Activated T-cell treated with anti-CD3 and anti-CD28 coated beads for 48 hours (primary cell): ENCODE measurements at places on chromosomes 6 and 20.
A peak's percentile ranks its signal among the peaks of the same experiment; 100 is the strongest.

GRCh38 chr20:48734104-48734749 is 93.6 kb downstream of the PREX1 start:
- no peak for DNase-seq

GRCh38 chr6:15796844-15797243 is 134.0 kb upstream of the DTNBP1 start:
- DNase-seq = no peak

GRCh38 chr6:115631028-115631427 is 429.7 kb downstream of the FRK start:
- DNase-seq = no peak

DNA sequence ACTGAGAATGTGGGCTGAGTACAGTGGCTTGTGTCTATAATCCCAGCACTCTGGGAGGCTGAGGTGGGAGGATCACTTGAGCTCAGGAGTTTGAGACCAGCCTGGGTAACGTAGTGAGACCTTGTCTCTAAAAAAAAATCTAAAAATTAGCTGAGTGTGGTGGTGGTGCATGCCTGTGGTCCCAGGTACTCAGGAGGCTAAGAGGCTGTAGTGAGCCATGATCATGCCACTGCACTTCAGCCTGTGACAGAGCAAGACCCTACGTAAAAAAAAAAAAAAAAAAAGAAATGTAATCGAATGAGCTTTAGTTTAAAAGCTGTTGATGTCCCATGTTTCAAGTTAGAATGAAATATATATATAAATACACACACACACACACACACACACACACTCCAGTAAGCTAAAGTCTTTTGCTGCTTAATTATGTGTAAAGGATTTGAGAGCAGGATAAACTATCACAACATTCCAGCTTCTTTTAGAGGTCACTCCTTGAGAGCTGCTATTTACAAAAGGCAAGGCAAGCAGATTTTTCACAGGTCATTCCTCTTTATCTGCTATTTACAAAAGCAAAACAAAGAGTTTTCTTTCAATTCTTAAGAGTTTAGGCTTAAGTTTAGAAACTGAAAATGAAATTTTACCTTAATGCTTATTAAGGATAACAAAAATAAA is 4.7 kb upstream of the MICAL1 start:
- DNase-seq = no peak

- DNase-seq = no peak
These were observed 80.8 kb downstream of the FOXA2 start for GRCh38 chr20:22503577-22503976.

DNA sequence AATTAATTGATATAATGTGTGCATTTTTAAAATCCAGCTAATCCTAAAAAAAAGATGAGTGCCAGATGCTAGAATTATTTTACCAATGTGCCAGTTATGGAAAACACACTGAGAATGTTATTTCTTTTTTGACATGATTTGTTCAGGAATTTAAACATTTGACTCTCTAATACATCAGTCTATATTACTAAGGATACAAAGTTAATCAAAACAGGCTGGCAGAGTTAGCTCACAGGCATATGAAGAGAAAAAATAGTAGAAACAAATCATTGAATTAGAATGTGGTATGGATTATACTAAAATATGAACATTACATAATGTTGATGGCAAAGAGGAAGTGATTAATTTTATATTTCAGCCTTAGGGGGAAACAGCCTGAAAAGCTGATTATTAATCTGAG is 368.3 kb upstream of the GJE1 start:
- DNase-seq = no peak

DNA sequence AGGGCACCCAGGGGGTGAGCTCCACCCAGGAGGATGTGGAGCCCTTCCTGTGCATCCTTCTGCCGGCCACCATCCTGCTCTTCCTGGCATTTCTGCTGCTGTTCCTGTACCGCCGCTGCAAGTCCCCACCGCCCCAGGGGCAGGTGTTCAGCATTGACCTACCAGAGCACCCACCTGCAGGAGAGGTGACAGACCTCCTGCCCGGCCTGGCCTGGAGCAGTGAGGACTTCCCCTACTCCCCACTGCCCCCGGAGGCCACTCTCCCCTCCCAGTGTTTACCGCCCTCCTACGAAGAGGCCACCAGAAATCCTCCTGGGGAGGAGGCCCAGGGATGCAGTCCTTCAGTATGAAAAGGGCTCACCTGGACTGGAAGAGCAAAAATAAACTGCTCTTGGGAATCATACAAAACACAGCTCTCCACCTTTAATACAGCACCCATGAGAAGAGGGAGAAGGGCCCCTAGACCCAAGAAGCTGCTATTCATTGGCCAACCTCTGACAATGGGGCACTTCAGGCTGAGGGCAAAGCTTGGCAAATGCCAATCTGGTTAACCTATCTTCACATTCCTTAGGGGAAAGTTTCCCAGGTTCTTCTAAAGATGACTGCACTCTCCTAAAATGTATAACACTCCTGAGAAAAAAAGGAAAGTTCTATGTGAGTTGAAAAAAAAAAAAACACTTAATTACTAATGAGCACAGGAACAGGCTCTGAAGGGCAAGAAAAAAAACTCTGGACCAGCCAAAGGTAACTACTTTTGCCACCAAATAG is 5.0 kb downstream of the SMIM28 start:
- DNase-seq = no peak

- no peak for DNase-seq
These were observed 302.3 kb downstream of the PLCB1 start for GRCh38 chr20:8434326-8434876.

GRCh38 chr6:108666656-108667260 is 106.0 kb downstream of the FOXO3 start:
- no peak for DNase-seq

DNA sequence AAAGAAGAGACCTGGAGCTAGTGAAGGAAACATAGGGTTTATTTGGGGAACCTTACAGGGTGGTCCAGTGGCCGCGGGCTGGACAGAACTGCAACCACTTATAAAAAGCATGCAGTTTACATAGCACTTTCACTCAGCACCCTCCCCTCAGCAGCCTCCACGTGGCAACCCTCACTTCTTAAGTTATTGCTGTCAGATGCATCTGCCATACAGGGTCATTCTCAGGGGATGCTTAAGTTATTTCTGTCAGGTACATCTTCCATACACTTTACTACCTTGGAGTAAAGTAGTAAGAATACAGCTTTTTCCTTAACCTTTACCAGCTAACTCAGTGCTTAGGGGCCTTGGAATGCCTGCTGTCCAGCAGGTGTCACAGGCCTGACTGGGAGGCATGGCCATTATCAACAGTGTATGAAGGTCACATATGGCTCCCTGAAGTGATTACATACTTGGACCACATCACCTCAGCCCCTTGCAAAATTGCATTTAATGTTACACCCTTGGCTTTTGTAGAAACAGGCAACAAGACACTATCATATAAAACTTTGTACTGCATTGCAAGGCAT is 2.0 kb upstream of the NOL7 start:
- DNase-seq = no peak

- no peak for DNase-seq
These were observed 65.4 kb downstream of the PRND start for GRCh38 chr20:4787069-4787468.

GRCh38 chr6:88679841-88680240 is 283.6 kb downstream of the RNGTT start:
- no peak for DNase-seq

DNA sequence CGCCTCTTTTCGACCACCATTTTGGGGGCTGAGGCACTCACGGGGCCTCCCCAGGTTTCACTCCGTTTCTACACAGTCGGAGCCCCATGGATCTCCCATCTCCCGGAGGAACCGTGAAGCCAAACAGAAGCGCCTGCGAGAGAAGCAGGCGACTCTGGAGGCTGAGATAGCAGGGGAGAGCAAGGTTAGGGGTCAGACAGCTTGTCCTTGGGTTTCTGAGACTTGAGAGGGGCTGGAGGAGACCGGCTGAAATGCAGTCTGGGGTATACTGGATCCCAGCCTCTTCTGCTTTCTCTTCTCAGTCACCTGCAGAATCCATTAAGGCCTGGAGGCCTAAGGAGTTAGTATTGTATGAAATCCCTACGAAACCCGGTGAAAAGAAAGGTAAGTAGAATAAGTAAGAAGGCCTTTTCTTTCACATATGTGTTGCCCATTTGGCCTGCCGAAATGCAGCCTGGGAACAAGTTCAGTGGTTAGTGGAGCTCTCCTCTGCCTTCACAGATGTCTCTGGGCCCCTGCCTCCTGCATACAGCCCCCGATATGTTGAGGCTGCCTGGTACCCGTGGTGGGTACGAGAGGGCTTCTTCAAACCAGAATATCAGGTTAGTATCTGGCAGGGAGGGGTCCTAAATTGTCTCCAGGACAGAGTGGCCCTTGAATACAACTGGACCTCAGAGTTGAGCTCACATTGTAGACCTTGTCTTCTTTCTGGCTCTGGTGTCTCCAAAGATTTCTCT is 984 bp downstream of the VARS2 start:
- peak; percentile 5 for DNase-seq

- peak; percentile 10 for DNase-seq
These were observed 22.5 kb upstream of the PTGIS start for GRCh38 chr20:49590163-49591017.
